ENCODE measurements at places on chromosomes 5 and 9.
A peak's percentile ranks its signal among the peaks of the same experiment; 100 is the strongest.

- peak; percentile 23 for DNase-seq
Observed at GRCh38 chr9:79581794-79582193, 10.0 kb downstream of the TLE4 start.

GRCh38 chr9:20621471-20622329 is 599 bp downstream of the MLLT3 start:
- peak; percentile 15 for DNase-seq

GRCh38 chr9:36946653-36947052 is 87.4 kb downstream of the PAX5 start:
- no peak for DNase-seq

DNA sequence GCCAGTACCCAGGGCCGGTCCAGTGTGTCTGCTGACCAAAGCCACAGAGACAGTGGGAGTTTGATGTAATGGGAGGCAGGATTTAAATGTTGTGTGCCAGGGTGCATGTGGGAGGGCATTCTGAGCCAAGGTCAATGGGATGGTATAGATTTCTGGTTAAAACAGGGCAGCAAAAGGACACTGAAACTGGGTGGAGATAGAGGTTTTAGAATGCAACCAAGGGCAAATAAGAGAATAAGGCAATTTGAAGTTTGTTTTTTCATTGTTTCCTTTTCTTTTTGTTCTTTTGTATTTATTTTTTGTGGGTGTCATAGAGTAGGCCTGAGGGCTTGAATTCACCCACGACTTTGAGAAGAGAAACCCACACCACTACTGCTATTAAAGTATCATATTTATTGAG is 65.5 kb upstream of the CLINT1 start:
- DNase-seq: no peak

GRCh38 chr9:135920973-135921585 is 13.7 kb upstream of the CAMSAP1 start:
- DNase-seq: no peak

GRCh38 chr5:159415301-159415937 is 85.1 kb upstream of the IL12B start:
- no peak for DNase-seq

- DNase-seq: no peak
Observed at GRCh38 chr5:176780176-176781053, 29.9 kb upstream of the UNC5A start.

Data from inflammatory macrophage (primary cell).